Nephron progenitor cell (in vitro differentiated cells): ENCODE measurements at places on chromosomes 3 and 15.
A peak's percentile ranks its signal among the peaks of the same experiment; 100 is the strongest.

DNA sequence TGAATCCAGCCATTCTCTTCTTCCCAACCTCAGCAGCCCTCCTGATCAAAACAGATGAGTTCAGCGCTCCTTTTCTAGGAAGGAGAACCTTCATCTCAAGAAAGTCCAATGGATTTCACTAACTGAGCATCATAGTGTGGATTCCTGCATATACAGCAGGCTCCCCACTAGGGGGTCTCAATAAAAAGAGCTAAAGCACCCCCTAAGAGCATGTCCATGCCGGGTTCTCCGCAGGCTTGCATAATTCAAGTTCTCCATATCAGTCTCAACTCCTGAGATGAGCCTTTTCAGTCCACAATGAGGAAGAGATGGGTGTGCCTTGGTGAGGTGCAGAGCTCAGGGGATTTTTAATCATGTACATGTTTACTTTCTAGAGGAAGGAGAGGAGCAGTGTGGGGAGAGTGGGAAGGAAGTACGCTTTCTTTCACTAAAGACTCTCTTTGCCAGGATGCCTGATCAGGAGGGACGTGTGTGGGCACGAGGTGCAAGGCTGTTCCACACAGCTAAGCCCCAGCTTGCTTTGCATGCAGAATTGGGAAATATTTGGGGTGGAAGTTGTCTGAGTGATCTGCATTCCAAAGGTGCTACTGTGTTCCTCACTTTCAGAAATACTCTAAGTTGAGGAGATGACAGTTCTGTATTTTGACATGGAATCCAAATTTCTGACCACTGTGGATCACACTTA is 563.5 kb downstream of the OCA2 start:
- DNase-seq, result no peak

- DNase-seq, result no peak
Observed at GRCh38 chr3:10017636-10018292, 8.5 kb upstream of the FANCD2 start.

- no peak for DNase-seq
Observed at GRCh38 chr3:61682671-61683548, 121.5 kb downstream of the PTPRG start.

GRCh38 chr3:55873523-55874254 is 386.6 kb upstream of the WNT5A start:
- DNase-seq, result no peak

DNA sequence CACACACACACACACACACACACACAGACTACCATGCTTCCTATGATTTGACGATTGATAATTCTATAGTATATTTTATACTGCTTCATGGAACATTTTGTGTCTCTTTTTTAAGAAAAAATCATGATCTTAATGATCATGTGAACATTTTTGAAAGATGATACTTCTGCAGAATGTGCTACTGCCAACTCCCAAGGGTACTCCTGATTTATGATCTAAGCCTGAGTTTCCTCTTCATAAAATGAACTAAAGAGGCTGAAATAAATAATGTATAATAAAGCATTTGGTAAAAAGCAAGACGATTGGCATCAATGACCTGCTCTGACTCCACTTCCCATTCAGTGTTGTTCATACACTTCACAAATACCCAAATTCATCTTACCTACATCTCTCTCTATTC is 333.8 kb upstream of the RBMS3 start:
- no peak for DNase-seq

DNA sequence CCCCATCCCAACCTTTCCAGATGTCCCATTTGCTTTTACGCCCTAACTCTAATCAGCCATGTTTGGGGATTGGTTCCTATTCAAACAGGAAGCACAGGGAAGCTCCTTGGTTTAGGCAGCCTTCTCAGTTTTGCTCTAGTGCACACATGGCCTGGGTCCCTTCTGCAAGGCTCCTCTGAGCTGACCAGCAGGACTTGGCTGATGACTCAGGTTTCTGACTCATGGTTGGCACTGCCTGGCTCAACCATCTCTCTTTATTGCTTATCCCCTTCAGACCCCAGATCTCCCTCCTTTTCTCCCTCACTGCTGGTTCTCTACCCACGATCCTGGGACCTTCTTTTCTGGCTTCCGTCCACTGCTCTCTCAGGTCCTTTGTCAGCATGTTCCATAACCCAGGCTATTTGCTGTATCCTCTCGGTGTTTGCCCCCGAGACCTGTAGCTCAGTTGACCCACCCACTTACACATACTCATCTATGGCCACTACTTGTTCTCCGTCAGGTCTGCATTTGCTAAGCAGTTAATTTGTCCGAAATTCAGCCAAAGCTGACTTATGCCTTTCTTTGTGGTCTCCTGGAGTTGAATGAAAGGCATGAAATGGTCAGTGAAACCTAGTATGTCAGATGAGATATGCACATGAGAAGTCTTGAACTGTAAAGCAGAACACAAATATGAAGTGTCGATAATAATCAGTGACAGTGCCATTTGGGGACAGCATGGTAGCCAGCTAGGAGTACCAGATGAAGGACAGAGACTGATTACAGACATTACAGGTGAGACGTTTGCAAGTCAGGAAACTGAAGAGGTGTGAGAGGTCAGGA is 323.5 kb upstream of the ROPN1 start:
- DNase-seq, result no peak

- DNase-seq, result no peak
Observed at GRCh38 chr15:63322541-63322940, 45.1 kb downstream of the APH1B start.

DNA sequence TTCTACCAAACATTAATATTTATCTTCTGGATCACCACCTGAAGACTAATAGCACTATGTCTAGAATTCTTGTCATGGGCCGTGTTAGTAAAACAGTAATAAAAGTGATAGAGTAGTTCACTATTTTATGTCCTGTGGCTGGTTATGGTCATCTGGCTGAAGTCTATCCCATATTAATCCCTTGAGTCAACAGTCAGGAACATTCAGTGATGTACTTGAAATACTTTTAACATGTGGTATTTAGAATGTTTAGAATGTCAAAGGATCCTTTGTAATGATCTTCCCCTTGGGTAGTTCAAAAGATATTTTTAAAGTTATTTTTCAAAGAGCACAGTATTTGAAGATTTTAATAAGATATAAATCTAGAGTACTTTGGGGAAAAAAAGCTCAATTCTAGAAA is 117.0 kb downstream of the MBNL1 start:
- no peak for DNase-seq

DNA sequence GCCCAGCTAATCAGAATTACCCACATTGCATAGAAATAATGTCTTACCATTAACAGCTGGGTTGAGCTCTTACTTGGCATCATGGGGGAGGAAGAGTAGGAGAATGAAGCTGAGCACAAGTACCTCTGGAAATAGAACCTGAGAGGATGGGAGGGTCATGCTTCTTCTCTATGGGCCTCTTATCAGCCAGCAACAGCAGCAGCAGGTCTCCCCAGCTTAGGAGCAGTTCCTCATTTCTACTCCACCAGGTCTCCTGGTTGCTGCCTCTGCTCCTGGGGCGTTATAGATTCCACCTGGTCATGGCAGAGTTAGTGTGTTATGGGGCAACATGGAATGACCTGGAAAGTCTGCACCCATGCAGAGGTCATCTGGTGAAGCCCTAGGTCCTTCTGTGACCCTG is 3.4 kb downstream of the FSD2 start:
- DNase-seq, result no peak

- DNase-seq, result no peak
Observed at GRCh38 chr15:52086011-52086786, 26.4 kb downstream of the BCL2L10 start.

GRCh38 chr3:182214416-182214815 is 502.7 kb downstream of the SOX2 start:
- no peak for DNase-seq

DNA sequence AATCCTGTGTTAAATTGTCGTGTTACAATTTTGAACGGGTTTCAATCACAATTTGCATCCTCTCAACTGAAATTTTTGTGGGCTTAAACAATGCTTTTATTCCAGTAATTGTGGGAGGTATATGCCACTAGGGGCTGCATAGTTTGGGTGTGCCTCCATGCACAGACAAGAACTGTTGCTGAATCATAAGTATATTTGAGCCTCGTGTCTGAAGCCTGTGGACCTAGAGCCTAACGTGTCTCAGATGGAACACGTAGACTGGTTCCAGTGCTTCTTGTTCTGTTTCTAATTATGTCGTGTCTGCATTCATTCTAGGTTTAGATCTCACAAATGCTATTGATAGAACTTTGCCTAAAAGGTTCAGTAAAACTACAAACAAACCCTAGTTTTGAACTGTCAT is 363.4 kb downstream of the RBMS3 start:
- no peak for DNase-seq

- peak; percentile 23 for DNase-seq
Observed at GRCh38 chr3:99753268-99753975, 64.2 kb upstream of the CMSS1 start.

DNA sequence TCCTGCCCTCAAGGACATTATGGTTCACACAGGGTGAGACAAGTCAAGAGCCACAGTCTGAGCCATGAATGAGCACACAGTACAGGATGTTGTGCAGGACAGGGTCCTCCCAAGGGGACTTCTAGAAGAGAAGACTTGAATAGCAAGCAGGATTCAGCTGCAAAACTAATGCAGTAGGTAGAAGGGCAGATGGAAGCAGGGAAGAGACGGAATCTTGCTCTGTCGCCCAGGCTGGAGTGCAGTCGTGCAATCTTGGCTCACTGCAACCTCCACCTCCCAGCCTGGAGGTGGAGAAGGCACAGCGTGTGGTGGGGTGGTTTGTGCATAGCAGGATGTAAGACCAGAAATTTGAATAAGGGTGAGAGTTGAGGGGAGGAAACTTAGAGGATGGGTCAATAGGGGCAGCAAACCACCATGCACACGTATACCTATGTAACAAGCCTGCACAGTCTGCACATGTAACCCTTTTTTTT is 8.0 kb downstream of the BCL2L10 start:
- no peak for DNase-seq

- peak; percentile 54 for DNase-seq
Observed at GRCh38 chr15:46080016-46080415, 445.2 kb downstream of the SQOR start.

- DNase-seq, result no peak
Observed at GRCh38 chr3:43766672-43767465, 76.1 kb downstream of the ABHD5 start.

DNA sequence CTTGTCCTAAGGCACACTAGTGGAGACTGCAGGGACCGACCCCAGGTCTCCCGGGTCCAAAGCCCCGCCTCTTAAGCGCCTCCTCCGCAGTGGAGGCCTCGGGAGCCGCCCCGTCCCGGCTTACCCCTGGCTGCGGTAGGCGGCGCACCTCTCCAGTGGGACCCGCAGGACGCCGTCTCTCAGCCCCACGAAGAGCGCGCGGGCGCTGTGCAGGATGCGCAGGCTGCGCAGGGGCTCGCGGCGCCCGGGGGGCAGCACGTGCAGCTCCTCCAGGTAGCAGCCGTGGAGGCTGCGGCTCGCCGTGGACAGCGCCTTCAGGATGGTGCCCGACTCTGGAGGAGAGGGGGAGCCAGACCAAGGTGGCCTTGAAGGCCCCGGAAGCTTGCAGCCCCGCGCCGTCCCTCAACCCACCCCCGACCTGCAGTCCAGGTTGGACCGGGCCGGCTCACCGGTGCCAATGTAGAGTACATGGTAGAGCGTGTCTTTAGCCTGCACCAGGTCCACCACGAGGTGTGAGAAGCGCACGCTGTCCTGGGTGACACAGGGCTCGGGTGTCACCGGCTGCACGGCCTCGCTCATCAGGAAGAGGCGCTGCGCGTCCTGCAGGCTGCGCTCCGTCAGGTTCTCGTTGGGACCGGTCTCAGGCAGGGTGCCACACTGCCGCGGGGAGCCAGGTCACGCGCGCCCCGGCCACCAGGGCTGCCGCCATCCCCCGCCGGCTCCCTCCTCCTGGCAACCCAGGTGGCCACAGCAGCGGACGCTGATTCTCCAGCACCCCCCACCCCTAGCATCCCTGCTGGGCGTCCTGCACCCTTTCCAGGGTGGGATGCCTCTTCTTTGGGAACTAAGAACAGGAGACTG is 105.5 kb downstream of the SEMA5B start:
- peak; percentile 72 for DNase-seq

DNA sequence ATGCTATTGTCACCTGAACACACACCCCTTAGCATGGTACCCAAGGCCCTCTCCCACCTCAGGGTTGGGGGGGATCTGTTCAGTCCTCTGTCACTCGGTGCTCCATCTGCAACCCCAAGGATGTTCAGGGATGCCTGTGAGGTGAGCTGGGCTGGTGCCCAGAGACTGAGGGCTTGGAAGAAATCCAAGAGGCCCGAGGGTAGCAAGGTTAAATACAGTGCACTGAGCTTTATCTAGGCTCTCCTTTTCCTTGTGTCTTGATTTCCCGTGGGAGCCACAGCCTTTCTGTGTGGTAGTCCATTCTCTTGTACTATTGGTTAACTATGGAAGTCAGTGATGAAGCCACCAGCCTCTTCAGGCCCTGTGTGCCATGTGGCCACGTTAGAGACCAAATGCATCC is 18.7 kb upstream of the WNT5A start:
- no peak for DNase-seq

DNA sequence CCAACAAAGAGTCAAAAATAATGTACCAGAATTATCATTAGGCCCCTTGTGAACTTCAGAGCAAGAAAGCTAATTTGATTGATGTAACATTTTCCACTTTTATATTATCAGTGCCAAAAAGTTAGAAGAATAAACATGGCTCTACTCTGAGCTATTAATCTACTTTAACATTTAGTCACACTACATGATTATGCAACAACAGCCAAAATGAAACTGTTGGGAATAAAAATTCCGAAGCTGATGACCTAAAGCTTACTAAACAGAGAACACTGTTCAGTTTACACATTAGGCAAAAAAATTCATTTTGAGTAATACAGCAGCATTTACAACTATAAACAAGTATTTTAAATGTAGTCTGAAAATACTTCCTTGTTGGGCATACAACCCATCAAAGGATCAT is 1134.1 kb downstream of the EPHA3 start:
- DNase-seq, result no peak

- DNase-seq, result peak; percentile 13
Observed at GRCh38 chr3:155805204-155805801, 775 bp downstream of the C3orf33 start.

DNA sequence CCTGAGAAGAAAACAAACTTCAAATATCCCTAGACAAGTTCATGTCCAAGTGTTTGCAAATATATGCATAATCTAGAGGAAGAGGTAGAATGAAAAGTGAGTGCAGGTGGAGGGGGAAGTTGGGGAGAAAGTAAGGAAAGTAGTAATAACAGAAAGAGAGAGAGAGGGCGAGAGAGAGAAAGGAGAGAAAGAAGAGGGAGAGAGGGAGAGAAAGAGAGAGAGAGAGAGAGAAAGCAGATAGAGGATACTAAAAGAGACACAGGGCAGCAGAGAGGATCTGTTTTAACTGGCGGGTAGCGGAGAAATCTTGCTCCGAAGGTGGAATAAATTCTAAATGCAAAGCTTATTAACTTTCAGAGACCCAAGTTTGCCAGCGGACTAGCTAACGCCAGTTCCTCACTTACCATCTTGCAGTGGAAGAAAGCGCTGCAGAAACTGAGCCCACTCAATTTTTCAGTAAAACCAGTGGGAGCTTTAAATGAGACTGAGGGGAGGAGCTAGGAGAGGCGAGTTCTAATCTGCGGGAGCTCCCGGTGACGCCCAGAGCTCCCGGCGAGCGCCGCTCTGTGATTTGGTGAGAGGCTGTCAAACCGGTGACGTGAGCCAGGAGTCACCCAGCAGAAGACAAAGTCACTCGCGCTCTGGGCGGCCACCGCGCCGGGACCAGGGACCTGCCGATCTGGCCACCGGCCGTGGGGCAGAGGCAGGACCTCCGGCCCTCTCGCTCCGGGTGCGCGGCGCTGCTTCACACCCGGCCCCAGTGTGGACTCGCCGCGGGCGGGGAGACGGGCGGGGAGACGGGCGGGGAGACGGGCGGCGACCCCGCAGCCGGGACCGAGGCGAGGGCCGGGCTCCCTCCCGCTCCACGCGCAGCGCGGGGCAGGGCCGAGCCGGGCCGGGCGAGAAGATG is at the start of gene GMNC:
Gene GMNC (minus strand): TSS at position 486 of the 910 bp plus-strand sequence. CDS start 79 bp downstream, at position 407.
- peak; percentile 81 for DNase-seq

GRCh38 chr3:64957408-64958198 is 269.8 kb upstream of the ADAMTS9 start:
- no peak for DNase-seq
